NCI-H1930 (cell line): ENCODE measurements at places on chromosomes 3 and 15.

- DNase-seq: no peak
Observed at GRCh38 chr3:183339461-183340086, 86.5 kb downstream of the B3GNT5 start.

DNA sequence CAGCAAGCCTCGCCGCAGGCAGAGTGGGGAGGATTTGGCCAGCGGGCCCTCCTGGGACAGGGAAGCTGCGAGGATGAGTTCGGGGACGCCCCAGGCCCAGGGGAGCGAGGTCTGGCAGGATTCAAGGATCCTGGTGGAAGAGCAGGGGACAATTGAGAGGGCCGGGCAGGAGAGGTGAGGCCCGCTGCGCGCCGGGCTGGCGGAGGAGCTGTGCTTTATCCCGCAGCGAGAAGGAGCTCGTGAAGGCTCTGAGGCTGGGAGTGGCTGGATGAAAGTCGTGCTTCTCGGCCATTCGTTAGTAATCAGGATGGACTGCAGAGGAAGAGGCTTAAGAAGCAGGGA lies 3.6 kb downstream of the SLC51A start:
- no peak for DNase-seq

- no peak for DNase-seq
Observed at GRCh38 chr3:37423825-37424224, 249.4 kb upstream of the LRRFIP2 start.

- DNase-seq: no peak
Observed at GRCh38 chr3:32685543-32686185, 676 bp downstream of the CNOT10 start.

DNA sequence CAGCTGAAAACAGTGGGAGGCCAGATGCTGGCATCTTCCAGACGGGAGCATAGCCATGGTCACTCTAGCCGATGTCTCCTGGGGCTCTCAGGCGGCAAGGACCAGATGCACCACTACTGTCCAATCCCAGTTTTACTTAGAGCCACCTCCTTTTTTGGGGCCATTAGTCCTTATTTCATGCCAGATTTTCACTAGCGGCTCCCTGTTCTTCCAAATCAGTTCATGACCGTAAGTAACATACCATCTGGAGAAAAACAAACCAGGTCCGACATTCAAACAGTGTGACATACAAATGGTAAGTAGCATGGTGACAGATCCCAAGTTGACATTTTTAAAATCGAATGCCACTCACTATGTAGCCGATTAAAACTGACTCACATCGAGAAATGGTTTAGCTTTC lies 4.1 kb upstream of the MAP6D1 start:
- no peak for DNase-seq

DNA sequence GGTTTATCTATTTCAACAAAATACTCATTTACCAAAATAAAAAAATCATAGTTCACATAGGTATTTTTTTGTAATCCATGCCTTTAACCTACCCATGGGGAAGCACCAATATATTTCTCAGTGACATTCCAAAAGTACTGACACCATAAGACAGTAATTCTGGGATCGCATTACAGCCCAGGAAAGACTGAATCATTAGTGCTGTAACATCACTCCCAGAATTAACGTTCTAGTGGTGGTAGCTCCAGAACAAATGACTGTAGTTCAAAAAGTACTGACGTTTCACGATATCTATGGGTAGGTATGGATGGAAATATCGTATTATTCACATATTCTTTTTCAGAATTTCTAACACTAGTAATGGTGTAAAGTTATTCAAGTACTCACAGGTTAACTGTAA lies 54.3 kb upstream of the NEK10 start:
- no peak for DNase-seq

DNA sequence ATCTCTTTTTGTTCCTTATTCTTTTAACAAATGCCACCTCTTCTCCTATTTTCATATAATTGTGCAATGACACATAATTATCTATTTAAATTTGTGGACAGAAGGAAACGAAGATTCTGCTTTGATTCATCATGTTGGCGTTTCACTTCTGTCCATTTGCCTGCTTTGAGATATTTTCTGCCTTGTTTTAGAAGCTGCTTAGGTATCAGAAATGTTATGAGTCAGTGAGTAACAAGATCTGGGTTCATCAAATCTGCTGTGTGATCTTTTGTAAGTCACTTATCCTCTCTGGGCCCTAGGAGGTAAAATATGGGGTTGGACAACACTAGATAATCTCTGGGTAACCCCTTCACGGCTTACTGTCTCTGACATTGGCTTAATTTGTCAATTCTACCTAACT lies 7.3 kb upstream of the MINDY4B start:
- no peak for DNase-seq

GRCh38 chr3:98551754-98552153 lies 20.0 kb downstream of the GPR15 start:
- DNase-seq: no peak

DNA sequence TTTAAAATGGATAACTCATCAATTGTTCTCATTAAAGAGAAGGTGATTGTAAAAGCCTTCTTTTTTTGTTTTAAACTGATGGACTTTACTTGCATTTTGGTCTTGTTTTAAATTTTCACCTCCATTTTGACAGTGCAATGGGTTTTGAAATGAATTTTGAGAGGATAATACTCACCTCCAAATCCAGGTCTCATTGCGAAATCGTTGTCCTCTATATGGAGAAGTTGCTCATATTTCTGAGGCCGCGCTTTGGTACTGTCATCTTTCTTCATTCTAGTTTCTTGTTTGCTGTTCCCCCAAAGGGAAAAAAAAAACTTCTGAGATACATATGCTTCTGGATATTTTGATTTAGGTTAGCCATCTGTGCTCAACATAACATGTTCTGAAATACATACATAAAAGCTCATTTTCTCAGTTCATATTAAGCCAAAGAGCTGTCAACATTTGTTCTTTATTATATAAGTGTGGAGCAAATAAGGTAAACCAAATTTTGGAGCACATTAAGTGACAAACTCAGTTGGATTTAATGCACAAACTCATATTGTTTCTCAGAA lies 9.6 kb downstream of the GABRR3 start:
- no peak for DNase-seq

DNA sequence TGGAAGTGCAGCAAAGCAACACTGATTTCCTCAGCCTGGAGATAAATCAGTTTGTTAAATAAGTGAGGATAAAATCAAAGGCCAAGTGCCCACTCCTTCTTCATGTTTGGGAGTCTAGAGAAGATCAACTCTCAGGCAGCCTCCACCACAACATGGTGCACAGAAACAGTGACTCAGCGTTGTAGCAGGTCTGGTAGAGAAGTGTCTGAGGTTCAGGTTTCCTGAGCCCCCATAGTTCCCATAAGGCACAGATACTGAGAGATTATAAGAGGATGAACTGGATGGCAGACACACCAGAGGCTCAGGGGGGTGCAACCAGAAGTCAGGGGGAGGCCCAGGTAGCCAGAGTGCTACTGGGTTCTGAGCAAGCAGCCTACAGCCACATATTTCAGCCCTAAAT lies 166.7 kb downstream of the FRMD5 start:
- DNase-seq: no peak

DNA sequence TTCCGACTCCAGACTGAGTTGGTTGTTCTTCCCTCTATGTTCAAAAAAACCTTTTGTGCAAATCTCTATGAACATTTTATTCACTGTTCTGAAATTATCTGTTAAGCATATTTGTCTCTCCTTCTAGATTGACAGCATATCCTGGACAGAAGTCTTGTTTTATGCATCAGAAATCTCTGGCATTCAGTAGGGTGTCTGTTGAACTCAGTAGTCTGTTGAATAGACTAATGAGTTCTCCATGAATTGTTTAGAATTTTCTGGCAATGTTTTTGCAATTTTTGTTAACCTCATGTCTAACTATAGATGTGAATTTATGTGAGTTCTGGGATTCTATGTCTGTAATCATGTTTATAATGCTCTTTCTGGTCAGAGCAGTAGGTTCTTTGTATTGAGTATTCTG lies 222.5 kb upstream of the KCNMB2 start:
- DNase-seq: no peak

DNA sequence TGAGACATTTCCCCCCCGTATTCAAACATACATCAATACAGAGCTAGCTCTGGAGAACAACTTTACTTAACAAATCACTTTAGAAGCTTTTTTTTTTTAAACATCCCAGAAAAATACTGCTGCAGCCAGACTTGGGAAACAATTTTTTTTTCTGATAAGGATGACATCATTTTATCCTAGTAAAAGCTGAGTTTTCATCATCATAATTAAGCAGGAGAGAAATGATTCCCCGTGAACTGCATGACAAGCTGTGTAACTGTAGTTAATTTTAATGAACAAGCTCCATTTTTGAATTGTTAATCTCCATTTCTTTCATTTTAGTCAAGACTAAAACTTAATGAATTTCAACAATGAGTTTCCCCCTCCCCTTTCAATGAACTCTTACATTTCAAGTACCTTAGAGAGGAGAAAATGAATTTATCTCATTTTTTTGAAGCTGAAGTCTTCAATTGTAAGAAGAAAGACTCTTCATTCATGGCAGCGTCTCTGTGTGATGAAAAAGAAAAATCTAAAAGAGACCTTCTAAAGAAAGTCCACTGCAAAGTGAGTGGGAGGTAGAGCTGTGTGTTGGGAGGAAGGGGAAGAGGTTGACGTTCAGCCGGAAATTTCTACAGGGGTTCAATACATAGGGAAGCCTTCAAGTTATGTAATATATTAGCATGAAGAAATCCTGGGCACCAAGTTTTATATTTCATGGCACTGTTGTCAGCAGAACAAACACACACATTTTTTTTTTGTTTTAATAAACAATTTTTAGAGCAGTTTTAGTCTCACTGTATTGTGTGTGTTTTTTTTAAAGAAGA lies 31.7 kb downstream of the HES1 start:
- DNase-seq: no peak

- no peak for DNase-seq
Observed at GRCh38 chr3:52843108-52843865, 8.5 kb upstream of the MUSTN1 start.

DNA sequence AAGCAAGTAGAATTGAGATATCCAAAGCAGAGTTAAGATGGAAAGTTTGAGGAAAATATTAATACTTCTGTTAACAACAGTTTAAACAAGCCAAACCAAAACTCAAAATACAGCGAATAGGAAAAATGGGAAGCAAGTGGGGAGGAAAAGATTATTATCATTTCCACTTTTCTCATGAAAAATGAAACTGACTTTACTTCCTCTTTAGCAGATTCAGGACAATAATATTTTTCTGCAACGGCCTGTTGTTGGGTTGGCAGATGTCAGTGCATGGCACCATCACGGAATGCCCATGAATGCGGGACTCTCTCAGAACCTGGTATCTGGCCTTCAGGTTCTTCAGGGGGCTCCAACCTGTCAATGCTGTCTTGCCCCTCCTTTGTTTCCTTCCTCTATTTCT lies 11.1 kb downstream of the ANKUB1 start:
- no peak for DNase-seq

DNA sequence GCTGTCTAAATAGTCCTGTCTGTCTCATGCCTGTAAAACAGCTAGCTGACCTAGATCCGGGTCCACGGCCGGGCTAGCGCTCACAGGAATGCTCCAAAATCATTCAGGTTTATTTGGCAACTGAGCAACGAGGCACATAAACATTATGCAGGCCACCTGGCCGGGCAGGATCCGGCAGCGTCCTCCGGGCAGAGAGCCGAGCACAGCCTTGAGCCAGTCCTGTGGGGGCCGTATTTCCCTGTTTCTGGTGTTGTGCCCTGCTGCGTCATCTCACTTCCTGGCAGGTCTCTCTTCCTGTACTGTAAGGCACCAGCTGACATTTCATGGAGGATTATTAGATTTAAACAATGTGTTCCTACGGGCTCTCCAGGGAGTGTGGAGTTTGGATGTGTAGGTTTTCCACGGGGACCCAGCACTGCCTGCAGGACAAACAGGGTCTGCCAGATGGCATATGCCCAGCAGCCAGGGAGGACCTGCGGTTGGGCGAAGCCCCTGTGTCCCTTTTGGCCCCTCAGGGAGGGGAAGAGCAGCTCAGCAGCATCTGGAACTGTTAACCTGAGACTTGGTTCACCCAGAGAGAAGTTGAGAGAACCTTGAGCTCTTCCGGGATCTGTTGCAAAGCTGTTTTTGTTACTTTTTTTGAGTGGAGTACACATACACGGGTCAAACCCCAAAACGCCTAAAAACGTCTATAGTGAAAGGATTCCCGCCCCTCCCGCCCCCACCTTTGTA lies 16.6 kb upstream of the LRRK1 start:
- no peak for DNase-seq

DNA sequence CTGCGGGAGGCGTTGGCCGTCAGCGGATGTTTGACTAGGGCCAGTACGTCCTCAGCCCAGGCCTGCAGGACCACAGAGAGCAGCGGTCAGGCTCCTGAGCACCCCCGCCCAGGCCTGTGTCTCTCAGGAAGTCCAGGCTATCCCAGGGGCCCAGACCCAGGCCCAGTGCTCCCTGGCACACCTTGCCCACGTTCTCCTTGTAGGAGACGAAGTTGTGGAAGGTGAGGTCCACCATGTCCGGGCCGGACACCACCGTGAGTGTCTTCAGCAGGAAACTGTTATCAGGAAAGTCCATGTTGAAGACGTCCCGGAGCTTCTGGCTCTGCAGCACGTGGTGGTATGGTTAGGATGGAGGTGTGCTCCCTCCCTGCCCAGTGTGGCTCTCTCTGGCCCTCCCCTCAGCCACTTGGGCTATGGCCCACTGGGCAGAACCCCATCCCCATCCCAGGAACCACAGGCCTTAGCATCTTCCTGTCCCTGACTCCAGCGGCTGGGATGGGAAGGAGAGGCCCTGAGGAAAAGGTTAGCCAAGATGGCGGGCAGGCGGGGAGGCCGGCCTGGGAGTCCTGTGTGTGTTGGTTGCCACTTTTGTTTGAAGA lies 5.3 kb downstream of the PLCB2 start:
- no peak for DNase-seq

GRCh38 chr15:100880139-100880896 lies 687 bp downstream of the ALDH1A3 start:
- no peak for DNase-seq

DNA sequence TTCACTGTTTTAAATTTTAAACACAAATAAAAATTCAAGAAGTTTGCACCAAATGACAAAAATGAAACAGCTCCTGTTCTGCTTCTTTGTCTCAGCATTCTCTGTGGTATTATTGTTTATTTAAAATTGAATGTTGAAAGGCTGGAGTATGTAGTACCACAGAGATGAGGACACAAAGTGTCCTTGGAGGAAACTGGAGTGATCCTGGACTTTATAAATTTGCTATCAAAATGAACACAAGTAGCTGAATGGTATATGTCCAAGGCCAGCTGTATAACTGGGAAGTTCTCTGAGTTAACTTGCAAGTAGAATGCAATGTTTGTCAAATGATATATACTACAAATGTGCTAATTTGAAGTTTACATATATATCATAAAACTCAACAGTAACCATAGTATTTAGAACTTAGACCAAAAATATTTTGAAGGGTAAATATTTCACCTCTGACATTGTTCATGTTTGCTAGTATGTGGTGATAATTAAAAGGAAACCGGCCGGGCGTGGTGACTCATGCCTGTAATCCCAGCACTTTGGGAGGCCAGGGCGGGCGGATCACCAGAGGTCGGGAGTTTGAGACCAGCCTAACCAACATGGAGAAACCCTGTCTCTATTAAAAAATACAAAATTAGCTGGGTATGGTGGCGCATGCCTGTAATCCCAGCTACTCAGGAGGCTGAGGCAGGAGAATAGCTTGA lies 12.3 kb downstream of the BTLA start:
- DNase-seq: no peak

GRCh38 chr3:73136941-73137340 lies 75.5 kb downstream of the EBLN2 start:
- DNase-seq: no peak
